Stimulated activated CD4-positive, alpha-beta T cell treated with anti-CD3 and anti-CD28 coated beads, Interleukin-4, amount 100 ng/mL, for 24 hours (primary cell): ENCODE measurements at places on chromosomes 12 and 14.
A peak's percentile ranks its signal among the peaks of the same experiment; 100 is the strongest.

DNA sequence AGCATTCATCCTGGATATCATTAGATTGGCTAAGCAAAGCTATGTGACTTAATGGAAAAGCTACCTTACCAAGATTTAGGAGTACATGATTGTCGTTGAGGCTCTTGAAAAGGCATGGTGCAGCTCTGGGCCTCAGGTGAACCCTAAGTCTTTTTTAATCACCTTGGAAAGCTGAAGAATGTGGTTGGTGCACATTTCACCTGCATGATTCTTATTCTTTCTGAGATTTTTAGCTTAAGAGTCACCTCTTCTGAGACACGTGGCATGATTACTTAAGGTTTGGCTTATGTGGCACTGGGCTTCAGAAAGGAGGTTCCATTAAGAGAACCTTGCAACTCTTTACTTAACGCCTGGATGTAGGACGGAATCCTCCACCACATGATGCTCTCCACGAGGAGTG, 498.5 kb downstream of the TMEM117 start:
- no peak for DNase-seq

- peak; percentile 20 for DNase-seq
These were observed 160.9 kb downstream of the SPTSSA start for GRCh38 chr14:34300882-34301734.

DNA sequence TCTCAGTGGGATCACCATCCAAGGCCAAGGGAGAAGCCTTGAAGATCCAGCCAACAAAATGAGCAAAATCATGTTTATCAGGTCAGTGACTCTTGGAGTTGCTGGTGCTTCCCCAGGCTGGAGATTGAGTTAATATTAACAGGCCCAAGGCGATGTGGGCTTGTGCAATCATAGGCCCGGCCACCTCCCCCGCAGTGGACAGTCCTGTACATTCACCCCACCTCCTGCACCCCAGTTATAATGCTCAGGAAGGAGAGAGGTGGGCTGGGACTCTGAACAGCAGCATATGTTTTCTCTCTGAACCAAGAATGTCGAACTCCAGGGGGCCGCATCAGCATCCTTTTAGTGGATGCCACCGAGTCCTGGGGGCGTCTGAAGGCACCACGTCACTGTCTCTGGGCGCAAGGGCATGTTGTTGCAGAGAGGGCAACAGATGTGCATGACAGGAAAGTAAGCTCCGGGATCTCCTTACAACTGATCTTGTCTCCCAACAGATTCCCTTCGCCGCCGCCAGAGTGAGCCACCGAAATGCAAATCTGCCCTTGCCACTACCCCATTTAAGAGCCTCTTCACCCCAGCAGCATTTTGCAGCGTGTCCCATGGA, 32.2 kb upstream of the SERPINA6 start:
- DNase-seq: no peak

DNA sequence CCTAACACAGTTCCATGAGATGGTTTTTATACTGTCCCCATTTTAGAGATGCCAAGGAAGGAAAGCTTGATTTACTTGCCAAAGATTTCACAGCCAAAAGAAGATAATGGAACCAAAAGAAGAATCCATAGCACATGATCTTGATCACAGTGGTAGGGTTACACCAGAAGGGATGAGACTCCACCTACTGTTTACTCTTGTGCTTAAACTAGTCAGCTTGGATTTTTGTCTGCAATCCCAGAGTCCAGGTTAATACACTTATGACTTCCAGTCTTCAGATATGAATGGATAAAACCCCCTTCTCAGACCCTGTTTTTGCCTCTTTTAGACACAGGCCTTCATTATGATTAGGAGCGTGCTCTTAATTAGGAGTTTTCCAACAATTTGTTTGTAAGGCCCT, 454.2 kb downstream of the AEBP2 start:
- no peak for DNase-seq

DNA sequence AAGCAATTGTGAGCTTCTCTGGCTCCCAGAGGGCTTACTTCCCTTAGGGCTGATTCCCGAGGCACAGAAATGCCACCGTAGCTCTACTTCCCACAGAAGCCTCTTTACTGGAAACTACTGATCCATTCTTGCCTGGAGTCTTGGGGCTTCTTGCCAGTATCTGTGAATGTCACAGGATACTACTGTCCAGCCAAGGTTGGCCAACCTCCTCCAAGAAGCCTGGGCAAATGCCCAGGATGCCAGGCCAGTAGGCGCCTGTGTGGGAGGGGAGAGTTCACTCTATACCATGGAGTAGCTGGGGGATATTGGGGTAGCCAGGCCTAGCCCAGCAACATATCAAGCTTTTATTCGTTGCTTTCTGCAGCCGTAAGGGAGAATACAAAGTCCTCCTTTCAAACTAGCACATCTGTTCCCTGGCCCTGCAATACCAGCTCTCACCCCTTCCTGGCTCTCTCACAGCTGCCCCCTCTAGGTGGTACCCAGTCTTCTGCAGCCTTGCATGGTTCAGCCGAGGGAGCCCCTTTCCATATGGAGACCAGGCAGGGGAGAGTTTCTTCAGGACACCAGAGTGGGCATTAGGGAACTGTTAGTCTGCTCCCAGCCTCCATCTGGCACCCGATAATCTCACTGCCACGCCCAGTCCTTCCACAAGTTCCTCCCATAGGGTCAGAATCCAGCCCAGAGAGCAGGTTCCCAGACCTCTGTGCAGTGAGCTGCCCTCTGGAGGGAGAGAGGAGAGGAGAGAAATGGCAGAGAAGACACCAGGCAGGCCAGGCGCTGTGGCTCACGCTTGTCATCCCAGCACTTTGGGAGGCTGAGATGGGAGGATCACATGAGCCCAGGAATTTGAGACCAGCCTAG, 24.3 kb upstream of the PLEK2 start:
- DNase-seq: no peak

- no peak for DNase-seq
These were observed 262.4 kb upstream of the RMST start for GRCh38 chr12:97200181-97200580.

GRCh38 chr12:105721051-105721825, 390.7 kb downstream of the C12orf75 start:
- DNase-seq: no peak
